Neuronal stem cell (in vitro differentiated cells): ENCODE measurements at places on chromosomes 4 and X.

DNA sequence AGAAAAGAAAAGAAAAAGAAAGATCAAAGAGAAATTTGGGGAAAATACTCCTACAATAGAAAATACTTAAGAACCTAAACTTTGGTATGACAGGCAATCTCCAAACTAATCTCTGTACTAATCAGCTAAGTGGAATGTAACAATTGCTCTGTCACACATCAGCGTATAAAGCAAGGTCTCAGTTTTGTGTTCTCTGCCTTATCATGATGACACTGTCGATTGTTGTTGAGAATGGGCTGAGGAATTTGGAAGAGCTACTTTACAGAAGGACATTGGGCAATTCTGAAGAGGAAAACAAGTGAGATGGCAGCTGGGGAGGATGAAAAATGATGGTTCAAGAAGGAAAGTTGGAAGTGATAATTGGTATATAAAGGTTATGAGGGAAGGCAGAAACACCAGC is 486.0 kb upstream of the HTR2C start:
- DNase-seq: no peak

GRCh38 chrX:103734125-103734760 is 23.5 kb downstream of the TMEM31 start:
- no peak for DNase-seq

DNA sequence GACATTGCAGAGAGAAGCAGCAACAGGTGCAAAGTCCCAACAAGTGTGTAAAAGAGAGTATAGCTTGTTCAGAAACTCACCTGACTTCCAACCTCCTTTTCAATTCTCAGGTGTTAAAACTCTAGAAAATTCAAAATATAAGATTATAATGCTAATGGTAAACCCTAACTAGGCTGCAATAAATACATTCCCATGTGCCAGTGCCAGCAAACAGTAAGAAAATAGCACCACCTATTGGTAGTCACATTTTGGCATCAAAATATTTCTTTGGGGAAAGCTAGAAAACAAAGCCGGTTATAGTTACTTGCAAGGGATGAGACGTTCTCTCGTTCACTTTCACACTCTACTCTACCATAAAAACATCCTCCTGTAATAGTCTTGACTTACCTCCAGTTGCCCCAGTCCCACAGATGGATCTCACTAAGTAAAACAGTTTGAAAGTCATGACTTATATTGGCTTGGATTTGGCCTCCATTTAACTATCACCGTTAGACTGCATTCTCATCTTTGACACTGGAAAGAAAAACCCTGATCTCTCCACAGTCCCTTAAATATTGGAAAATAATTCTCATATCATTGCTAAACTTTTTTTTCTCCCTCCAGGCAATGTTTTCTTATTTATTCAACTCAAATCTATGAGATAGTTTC is 9.6 kb downstream of the BMP3 start:
- DNase-seq: no peak

GRCh38 chr4:83783215-83783614 is 247.3 kb downstream of the GPAT3 start:
- no peak for DNase-seq

DNA sequence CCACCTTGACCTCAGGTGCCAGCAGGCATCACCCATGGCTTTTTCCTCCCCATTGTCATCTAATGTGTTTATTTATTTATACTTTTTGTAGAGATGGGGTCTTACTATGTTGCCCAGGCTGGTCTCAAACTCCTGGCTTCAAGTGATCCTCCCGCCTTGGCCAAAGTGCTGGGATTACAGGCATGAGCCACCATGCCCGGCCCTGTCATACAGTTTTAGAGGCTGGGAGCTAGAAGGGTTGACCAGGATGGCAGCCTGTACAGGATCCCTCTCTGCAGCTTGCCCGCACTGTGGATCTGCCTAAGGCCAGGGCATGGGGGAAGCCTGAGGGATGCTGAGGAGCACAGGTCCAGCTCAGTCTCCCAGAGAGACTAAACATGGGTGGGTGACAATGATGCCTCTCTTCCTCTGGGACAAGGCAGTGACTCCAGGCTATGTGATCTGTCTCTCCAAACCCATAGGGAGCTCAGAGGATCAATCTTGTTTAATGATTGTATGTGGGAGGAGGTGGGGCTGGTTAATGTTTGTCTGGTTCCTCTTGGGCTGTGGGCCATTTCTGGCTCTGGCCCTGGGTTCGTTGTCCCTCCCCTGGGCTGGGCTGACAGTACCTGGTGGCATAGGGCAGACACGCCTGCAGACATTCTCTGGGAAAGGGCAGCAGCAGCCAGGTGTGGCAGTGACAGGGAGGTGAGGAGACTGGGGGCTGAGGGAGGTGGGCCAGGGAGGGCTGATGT is 8.3 kb upstream of the GJB1 start:
- DNase-seq: no peak

GRCh38 chr4:168337550-168337940 is 19.0 kb upstream of the DDX60 start:
- DNase-seq: no peak

DNA sequence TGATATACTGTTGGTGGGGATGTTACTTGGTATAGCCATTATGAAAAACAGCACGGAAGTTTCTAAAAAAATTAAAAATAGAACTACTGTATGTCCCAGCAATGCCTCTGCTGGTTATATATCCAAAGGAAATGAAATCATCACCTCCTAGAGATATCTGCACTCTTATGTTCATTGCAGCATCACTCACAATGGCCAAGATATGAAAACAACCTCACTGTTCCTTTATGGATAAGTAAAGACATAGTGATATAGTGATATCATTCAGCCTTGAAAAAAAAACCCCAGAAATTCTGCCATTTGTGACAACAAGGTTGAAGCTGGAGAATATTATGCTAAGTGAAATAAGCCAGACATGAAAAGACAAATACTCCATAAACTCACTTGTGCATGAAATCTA is 543.8 kb upstream of the SLIT2 start:
- DNase-seq: no peak

GRCh38 chr4:164926301-164926700 is 49.3 kb downstream of the APELA start:
- no peak for DNase-seq

GRCh38 chr4:185276036-185276435 is 66.6 kb downstream of the SNX25 start:
- no peak for DNase-seq

DNA sequence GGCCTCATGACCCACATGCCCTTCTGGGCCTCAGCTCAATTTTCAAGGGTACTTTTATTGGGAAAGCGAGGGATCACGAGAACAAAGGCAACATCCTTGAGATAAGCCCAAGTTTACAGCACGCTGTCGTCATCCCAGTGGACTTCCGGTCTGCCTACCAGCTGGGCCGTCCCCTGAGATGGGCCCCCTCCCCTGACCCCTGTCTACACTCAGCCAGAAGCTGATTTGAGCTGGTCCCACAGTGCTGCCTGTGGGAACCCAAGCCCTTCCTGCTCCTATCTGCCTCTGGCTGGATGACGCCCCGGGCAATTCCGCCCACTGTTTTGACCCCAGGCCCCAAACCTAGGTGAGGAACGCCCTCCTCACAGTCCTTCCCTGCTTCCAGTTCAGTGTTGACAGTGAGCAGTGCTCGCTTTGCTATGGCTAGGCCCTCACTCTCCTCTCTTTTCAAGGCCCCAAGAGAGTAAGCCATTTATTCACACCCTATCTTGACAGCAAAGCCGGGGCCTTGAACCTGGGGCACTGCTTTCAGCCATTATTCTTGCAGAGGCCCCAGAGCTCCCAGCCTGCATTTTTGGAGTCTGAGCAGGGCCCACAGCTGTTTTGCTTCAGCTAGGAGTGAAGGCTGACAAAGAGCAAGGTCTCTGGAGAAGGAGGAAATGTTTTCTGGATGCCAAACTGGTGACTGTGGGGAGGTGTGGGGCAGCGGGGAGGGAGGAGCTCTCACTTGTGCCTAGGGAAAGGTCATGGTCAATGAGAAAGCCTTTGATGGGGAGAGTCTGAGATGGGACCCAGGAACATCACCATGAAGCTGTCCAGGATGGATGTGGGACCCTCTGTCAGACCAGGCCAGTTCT is 164.6 kb upstream of the BCOR start:
- DNase-seq: no peak

DNA sequence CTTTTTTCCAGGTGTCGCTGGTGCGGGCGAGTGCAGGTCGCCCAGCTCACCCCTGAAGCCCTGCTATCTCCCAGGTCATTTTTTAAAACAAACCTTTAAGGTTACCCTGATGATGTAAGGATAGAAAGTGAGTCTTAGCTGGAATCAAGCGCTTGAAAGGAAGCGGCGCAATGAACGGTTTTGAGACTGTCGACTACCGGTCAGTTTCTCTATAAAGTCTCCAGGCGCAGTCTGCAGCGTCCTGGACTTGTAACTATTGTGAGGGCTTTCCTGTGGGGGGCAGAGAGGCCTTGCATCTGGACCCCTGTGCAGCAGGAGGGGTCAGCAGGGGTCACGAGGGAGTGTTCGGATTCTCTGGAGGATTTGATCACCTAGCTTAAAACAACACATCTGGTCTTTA is 1.6 kb downstream of the KIT start:
- DNase-seq: peak; percentile 37

- DNase-seq: no peak
Measured at GRCh38 chrX:154430916-154431315, 2.4 kb downstream of the ATP6AP1 start.

DNA sequence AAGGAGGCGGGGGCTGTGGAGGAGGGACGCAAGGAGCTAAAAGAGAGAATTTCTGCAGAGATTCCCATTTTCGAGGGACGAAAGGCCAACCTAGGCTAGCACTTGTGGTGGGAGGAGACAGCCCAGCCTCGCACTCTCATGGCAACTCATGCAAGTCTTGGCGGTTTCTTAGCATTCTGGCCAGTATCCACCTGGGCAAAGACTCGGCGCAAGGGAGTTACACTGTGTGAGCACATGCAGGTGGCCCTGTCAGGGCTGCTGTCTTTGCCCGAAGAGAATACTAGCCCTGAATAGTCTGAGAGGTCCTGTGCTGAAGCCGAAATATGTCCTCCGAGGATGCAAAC is 15.5 kb downstream of the MCF2 start:
- no peak for DNase-seq

- DNase-seq: no peak
Measured at GRCh38 chrX:44914532-44915198, 41.7 kb downstream of the KDM6A start.

DNA sequence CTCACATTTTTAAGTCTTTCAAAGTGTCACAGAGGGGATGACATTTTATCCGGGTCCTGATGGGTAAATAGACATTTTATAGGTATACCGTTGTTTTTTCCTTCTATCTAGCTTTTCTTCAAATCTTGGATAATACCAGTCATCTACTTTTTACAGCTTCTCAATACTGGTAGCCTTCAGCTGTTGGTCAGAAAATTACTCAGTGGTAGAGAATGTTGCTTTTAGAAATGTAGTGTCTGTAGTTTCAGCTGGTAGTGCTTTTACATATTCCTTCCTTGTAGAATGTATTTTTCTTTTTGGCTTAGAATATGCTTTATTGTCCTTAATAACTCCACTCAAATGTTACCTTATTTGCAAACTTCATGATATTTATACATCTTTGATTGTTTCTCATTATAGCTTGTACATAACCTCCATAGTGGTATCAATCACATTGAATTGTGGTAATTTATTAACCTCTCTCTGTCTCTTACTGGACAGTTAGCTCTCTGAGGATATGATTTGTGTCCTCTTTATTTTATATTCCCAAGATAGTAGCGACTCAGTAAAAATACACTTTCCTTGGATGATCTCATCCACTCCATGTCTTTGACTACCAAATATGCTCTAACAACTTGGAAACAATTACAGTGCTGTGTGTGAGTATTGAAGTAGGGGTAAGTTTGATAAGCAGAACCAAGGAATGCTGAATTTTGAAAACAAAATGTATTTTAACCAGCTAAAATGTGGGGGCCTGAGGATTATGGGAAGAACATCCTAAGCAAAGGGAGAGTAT is 53.8 kb downstream of the RAP1GDS1 start:
- DNase-seq: no peak

GRCh38 chr4:123554801-123555232 is 158.2 kb downstream of the SPRY1 start:
- no peak for DNase-seq

DNA sequence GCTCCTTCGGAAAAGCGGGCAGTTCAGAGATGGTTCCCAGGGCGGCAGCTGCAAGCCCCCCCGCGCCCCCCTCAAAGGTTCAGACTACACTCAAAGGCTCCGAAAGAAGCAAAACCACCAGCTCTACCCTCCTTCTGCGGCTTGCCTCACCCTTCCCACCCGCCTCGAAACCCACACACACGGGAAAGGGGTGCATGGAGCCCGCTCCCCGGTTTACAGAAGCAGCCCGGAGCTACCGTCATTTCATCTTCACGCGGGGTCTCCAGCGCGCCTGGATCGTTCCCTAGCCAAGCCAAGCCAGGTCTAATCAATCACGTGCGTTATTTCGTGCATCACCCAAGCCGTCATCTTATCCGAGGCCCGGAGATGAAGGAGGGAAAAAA is 1.2 kb downstream of the NLGN4X start:
- DNase-seq: peak; percentile 1
